ENCODE measurements at places on chromosomes 6 and 20.

GRCh38 chr6:7243179-7243981 is 69.6 kb downstream of the SSR1 start:
- DNase-seq: peak; percentile 69

- peak; percentile 63 for DNase-seq
Observed at GRCh38 chr6:119742188-119742803, 392.7 kb upstream of the MAN1A1 start.

- no peak for DNase-seq
Observed at GRCh38 chr20:1377341-1377871, 15.4 kb downstream of the FKBP1A start.

DNA sequence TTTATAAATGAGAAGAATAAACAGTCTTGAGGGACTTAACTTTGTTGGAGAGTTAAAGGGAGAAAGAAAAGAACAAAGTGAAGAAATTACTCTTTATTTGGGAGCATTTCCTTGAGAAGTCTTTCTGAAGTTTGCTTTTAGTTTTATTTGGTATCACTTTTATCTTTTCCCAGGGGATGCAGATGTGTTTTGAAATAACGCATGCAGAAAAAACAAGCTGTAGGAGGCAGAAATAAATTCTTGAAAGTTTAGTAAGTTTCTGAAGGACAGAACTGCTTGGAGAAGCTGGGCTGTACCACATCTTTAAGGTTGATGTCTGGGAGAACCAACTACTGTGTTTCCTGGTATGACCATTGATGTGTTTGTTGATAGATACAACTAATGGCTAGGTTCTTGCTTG is 75.0 kb downstream of the PLCB4 start:
- no peak for DNase-seq

DNA sequence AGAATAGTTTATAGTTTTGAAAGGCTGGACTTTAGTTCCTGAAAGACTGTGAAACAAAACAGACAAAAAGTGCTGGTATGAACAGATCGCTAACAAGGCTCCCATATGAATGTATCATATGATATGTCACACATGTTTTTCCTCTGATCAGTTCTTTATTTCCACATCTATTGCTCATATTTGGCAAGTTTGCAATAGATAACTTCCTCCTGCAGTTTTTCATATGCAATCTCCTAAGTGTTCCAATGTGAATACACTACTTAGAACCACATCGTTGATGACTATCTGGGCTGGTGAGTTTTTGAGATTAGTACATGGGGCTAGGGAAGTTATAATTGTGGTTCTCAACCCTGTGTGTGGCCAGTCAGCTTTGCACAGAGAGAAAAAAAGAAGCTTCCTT is 23.1 kb downstream of the CRYBG1 start:
- peak; percentile 95 for DNase-seq
